Fibroblast of skin of right quadriceps (primary cell): ENCODE measurements at places on chromosomes 1 and 21.

DNA sequence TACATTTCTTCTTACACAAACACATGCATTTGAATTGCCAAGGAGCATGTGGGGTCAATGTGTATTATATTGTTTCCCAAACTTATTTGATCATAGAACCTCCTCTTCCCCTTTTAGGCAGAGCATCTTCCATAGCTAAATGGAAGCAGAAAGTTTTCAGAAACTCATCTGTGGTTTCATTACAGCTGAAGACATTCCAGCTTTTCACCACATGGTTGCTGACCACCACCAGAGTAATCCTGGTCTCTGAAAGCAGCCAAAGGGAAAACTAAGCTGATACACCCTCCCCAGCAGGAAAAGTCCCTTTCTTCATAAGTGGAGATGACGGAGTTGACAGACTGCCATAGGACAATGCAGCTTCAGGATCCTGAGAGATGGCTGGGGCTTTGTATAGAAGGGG, 30.2 kb upstream of the OTUD3 start:
- DNase-seq: no peak

DNA sequence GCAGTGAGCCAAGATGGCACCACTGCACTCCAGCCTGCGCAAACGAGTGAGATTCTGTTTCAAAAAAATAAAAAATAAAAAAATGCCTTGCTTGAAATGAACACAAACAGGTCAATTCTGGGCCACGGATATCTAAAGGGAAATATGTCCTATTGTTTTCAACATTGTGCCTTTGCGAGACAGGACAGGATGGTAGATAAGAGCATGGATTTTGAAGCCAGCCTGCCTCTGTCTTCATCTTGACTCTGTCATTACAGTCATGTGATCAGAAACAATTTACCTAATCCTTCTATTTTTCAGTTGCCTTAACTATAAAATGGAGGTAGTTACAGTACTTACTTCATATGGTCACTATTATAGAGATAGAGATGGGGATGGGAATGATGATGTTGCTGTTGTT, 56.7 kb upstream of the ZSWIM5 start:
- no peak for DNase-seq

GRCh38 chr21:20999659-21000058, 1.4 kb downstream of the NCAM2 start:
- DNase-seq: peak; percentile 57

DNA sequence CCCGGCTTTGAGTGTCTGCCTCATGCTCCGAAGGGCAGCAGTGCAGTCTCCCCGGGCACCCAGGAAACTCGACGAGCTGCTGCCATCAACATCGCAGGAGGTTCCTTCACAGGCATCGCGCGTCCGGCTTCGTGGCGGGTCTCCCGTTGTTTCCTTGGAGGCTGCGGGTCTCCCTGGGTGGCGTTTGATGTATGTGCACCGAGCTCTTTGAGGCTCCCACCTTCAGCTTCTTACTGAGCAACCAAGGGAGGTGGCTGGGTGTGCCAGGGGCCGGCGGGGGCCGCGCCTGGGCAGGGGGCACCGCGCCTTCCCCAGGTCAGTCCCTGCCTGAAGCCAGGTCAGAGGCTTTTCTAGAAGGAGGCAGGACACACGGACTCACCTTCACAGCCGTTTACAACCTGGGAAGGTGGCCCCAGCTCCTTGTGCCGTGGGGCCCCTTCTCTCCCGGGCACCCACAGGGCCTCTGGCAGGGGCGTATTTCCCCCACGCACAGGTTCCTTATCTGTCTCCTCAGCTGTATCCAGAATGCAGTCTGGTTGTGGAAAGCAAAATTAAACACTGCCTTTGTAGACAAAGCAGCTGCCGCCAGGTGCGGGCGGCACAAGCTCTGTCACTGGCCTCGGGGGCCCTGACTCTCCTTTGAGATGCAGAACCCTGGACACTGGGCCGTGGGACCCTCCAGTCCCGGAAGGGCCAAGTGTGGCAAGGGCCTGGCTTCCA, 21.7 kb upstream of the PEX10 start:
- DNase-seq: no peak

DNA sequence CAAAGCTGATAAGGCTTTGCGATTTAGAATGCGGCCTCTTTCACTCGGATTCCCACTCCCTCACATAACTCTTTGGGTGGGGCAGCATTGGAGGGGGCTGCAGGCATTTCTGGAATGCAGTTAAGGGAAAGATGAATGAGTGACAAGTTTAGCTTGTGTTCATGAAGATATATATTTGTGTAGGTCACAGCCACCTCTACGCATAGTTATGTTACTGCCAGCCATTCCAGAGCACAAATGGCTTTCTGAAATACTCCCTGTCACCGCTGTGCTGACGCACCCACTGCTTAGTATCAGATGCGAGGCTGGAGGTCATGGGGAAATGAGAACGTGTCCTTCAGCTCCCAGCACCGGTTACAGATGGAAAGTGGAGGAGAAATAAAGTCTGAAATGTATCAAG, 54.1 kb upstream of the ATP1A1 start:
- DNase-seq: no peak

DNA sequence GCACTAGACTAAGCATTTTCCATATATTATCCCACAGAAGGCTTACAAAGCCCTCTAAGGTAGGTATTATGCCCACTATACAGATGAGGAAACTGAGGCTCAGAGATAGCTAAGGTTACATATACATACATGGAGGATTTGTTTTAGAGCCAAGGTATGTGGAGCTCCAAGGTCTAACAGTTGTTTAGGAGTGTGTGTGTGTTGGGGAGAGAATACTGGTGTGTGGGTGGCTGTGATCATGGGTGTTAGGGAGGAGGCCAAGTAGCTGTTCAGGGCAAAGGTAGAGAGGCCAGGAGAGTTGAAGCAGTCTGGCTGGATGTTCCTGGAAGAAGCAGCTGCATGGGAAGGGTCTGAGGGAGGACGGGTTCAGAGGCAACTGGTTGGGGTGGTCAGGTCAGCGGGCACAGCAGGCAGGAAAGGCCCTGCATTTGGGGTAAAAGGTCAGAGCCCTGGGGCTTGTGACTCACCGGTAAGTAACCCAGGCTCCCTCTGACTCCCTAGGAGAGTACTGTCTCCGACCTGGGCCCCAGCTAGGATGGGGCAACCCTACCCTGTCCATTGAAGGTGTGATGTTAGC, 5.1 kb upstream of the LDLRAP1 start:
- DNase-seq: no peak

DNA sequence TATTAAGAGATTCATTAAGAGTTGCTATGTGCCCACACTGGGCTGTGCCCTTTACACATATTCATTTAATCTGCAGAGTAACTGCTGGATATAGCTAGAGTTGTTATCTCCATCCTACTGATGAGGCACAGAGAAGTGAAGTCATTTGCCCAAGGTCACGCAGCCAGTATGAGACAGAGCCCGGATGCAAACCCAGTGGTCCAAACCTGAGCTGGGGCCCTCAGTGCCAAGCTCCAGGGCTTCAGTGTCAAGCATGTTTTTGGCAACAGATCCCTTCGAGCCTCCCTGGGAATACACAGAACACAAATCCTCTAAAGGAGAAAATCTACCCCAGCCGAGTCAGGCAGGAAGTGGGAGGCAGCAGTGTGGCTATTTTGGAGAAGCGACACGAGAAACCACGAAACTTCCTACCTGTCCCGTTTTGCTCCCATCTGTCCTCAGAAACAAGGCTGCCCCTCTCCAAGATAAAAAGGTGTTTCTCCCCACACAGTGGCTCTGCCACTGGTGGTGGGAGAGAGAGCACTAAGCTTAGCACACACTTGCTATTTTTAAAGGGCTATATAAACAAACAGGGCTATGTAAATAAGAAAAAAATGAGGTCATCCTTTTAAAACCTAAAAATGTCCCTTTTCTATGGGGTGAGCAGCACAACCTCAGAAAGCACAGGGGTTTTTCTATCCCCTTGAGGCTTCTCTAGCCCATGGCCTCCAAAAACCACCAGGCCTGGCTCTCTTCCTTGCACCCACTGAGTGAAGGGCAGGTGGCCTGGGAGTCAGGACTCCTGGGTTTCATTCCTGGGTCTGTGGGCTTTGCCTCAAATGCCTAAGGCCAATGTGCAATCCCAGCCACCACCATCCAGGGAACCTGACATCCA, 138.6 kb upstream of the EDN2 start:
- DNase-seq: no peak

DNA sequence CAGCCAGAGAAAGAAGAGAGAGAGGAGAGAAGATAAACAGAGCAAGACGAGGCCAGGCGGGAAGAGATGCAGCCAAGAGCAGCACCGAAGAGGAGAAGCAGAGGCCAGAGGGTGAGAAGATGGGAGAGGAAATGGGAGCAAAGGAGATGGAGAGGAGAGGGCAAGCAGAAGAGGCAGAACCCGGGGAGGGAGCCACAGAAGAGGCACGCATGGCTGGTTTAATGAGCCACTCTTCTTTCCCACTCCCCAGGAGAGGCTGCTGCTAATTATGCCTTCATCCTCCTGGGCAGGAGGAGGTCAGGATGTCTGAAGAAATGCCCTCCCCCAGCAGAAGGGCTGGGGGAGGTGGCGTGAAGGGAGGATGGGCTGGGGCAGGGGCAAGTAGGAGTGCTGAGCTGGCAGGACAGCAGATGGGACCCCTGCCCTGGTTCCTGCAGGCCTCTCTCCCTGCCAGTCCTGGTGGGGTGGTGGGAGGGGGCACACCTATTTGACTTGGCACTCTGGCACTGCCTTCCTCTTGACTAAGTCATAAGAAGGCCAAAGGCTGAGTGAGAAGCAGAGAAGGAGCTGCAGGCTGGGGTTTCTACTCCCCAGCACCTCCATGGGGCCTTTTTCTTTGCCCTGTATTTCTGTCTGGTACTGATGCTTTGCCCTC, 32.3 kb downstream of the KIRREL1 start:
- DNase-seq: no peak

- no peak for DNase-seq
Measured at GRCh38 chr21:33942426-33942825, 26.8 kb upstream of the ATP5PO start.

- no peak for DNase-seq
Measured at GRCh38 chr1:60510162-60510561, 436.6 kb upstream of the C1orf87 start.

DNA sequence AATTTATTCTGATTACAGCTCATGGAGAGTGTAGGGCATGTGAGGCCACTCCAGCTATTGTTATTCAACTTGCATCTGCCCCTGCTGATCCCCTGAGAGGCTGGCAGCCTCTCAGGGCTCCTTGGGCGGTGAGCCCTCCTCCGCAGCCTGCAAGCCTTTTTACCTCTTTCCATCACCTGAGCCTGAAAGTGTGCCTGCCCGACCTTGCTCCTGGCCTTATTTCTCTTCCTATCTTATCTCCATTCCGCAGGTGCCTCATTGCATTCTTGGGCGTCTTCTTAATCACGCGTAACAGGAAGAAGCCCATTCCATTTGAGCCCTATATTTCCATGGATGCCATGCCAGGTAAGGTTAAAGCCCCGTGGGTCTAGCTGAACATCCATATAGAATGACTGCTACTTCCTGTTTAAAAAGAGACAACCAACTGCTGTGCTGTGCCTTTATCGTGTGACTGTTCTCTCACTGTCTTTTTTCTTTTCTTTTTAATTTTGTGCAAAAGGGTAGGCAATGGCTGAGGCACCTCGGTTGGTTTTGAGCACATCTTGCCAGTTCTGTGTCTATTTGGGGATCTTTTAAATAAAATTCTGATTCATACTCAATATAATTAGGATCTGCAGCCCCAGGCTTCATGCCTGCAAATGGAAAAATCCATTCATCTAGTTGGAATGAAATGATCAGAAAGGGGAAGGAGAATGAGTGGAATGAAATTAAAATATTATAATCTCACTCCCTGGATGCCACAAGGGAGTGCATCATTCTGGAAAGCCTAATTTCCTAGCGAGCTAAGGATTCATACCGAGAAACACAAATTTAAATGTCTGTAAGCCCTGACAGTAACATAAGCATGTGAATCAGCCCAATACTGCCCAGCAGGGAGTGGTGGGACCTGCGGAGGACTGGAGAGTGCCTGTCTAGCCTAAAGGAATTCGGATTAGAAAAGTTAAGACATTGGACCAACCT, 38.6 kb upstream of the RCAN3 start:
- peak; percentile 63 for DNase-seq

DNA sequence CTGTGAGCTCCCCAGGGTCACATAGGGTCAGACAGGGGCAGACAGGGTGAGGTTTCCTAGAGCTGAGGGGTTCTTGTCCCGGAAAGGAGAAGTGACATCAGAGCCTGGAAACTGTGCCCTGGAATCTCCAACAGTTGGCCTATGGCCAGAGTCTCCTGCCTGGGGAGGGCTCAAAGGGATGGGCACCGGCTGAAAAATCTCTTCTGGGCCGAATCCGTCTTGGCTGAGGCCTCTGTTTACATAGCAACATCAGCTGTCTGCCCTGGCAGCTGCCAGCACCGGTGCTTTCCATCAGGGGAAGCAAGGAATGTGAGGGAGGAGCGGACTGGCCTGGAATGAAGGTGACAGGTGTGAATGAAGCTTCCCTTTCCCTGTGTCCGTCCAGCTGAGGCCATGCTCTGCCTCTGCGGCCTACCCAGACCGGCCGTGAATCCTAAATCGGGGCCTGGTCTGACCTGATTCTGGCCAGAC, 30.7 kb downstream of the VASH2 start:
- DNase-seq: no peak

DNA sequence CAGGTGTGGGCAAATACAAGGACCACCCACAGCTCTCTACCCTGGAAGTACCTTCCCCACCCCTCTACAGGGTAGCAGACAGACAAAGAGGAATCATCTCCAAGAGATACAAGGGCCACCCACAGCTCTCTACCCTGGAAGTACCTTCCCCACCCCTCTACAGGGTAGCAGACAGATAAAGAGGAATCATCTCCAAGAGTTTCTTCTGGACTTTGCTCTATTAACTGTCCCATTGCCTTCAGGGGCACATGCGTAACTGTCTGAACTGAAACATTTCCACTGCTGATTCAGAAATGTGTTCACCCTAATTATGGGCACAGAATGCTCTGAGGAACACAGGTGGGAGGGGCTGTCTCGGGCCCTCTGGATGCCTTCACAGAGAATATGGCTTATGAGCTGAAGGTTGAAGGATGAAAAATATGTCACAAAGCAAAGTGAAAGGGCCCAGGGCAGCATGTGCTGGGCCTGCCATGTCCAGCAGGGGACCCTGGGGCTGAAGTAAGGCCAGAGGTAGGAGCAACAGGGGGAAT, 43.9 kb downstream of the ZNF281 start:
- no peak for DNase-seq

- no peak for DNase-seq
Measured at GRCh38 chr1:43910343-43910742, 23.3 kb upstream of the ARTN start.

- no peak for DNase-seq
Measured at GRCh38 chr1:60864722-60865121, 217.6 kb upstream of the NFIA start.
